ENCODE measurements at places on chromosomes 12 and 14.
A peak's percentile ranks its signal among the peaks of the same experiment; 100 is the strongest.

GRCh38 chr12:53782093-53782703 lies 30.4 kb upstream of the CISTR start:
- no peak for DNase-seq

DNA sequence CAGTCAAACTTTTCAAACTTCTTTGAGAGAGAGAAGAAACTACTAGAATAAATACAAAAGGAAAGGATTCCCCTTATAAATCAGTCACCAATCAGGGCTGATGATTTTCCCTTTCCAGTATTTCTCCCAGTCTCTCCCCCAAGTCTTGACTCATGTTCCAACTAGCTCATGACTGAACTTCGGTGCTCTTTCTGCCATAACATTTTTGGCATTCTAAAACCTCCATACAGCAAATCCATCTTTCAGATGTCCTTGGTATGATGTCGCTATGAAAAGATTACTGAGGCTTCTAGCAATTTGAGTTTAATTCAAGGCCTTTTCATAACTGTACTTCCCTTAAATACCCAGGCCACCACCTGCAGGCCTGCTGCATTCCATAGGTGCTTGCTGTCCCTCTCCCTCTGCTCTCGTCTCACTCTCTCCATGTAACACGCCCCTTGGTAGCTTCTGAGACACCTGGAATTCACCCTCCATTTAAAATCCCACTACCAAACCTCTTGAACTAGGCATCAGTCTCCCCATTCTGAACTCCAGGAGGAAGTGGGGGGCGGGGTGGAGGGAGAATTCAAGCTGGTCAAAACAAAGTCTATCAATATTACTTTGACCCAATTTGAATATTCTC lies 2.4 kb downstream of the PRKD1 start:
- no peak for DNase-seq

- peak; percentile 96 for DNase-seq
Observed at GRCh38 chr12:4244868-4245267, 28.7 kb upstream of the CCND2 start.

GRCh38 chr12:133026996-133027395 lies 10.3 kb upstream of the ZNF84 start:
- DNase-seq: no peak

- DNase-seq: no peak
Observed at GRCh38 chr14:53368066-53368465, 214.9 kb upstream of the DDHD1 start.

GRCh38 chr12:44193281-44193680 lies 357.4 kb downstream of the TMEM117 start:
- no peak for DNase-seq

DNA sequence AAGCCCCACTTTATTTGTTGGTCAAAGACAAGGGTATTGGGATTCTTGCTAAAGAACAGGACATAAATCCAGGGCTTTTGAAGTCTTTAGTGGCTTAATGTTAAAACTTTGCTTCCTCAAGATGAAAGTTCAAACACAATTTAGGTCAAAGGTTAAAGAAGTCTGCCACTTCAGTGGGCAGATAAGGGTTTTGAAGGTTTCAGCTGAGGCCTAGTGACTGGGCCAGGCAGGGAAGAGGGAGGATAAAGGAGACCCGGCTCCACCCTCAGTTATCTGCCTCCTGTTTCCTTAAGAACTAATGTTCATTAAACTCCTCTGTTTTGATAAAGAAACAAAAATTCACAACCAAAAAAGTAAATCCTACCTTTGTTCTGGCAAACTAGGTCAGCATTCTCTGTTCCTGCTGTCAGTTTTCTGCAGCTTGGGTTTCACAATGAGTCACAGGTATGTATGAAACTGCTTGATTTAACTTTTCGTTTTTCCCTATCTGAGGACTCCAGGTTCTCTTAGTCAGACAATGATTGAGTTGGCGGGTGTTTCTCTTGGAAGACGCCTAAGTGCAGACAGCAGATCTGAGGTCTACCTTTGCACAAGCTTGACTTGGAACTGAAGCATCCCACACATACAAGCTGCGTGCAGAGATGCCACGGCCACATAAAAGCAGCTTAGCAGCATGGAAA lies 208.3 kb downstream of the EXOC5 start:
- DNase-seq: peak; percentile 79

DNA sequence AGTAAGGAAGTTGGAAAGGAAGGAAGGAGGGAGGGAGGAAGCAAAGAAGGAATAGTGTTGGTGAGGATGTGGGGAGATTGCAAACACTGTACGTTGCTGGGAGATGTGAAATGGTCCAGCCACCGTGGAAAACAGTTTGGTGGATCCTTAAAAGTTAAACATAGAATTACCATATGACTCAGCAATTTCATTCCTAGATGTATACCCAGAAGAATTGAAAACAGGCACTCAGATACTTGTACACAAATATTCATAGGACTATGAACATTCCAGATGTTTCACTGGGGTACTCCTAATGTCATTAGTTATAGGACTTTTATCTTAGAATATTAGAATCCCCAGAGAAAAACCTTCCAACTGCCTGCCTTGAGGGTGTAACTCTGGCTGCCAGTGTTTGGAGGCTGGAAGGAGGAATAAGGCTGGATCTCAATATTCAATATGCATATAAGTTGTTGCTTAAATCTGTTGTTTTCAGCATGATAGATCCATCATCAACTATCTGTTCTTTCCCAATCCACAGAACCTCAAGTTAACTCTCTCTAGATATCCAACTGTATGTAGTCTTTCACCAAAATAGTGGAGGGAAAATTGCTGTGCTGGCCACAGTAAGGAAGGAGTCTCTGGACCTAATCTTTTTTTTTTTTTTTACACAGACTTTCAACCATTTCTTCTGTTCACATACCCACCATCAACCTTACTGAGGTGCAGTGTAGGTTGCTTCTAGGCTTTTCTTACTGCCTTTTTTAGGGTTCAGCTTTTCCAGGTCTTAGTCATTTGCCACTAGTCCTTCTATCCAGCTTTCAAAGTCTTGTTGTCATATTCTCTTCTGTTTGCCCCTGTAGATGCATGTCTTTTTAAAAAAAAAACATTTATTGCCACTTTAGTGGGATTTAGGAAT lies 94.5 kb downstream of the DNAI7 start:
- DNase-seq: no peak

DNA sequence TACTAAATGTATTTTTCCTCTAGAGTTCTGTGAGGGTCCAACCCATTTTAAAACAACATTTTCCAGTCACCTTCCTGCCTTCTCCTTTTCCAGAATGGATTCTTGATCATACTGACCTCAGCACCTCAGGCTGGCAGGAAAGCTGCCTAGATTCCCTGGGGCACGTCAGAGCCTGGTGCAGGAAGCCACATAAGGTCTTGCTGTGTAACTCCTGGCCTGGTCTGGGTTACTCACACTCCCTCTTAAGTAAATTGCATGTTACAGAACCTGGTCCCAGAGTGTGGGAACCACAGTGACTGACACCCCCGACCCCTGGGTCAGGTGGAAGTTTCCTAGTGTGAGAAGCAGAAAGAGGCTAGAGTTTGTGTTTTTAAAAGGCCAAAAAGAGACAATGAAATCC lies 209.8 kb downstream of the SPTSSA start:
- DNase-seq: no peak

All from NCI-H82 (cell line).